ENCODE measurements at places on chromosomes 12 and 14. TPM values are rescaled to one million over a fixed set of nuclear protein-coding genes. Genes with fewer than 3 reads are reported as not detected.

GRCh38 chr12:115149685-115150378 lies 465.9 kb upstream of the TBX3 start:
- no peak for DNase-seq

- no peak for DNase-seq
Observed at GRCh38 chr12:49750027-49750995, 9.0 kb downstream of the TMBIM6 start.

- no peak for DNase-seq
Observed at GRCh38 chr12:113220593-113221180, 577 bp upstream of the TPCN1 start.

- no peak for DNase-seq
Observed at GRCh38 chr12:111440152-111440551, 34.4 kb downstream of the SH2B3 start.

GRCh38 chr14:90644882-90645281 lies 171.3 kb downstream of the TTC7B start:
- DNase-seq: no peak

DNA sequence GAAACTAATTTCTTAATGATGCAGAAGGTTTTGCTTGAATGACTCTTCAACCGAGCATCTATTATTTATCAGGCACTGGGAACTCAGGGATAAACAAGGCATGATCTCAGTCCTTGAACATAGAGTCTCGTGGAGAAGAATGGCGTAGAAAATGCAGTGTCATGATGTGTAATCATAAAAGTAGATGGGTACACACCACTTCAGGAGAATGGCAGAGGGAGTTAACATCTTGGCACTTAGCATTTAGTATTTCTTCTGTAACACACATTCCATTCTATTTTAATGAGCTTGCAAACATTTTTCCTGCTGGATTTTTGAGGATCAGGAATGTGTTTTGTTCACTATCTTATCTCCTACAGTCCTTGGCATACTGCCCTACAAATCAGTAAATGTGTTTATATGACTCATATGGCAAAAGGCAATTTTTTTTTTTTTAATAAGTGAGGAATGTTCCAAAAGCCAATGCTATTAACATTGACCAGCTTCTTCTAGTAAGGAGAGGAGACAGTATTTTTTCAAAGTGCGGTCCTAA lies 3.8 kb downstream of the TXNRD1 start:
- no peak for DNase-seq

DNA sequence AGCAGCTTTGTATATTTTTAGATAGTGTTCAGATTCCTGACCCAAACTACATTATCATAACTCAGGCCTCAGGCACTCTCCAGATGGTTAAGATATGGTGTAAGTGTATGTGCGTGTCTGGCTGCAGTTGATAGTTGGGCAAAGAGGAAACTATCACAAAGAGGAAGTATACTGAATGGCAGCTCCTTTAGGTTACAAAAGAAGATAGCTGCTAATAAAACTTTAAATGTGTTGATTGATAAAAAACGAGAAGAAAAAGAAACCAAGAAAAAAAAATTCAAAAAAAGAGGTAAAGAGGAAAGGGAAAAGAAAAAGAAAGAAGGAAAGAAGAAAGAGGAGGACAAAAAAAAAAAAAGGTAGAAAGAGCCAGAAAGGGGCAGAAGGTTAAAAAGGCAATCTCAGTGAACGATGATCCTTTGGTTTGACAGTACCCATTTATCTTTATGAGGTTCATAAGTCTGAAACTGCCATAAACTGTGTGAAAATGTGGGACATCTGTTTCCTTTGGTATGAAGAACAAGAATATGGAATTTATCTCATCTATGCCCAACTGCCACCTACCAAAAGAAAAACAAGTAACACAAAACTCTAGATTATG lies 42.2 kb downstream of the TAOK3 start:
- no peak for DNase-seq

DNA sequence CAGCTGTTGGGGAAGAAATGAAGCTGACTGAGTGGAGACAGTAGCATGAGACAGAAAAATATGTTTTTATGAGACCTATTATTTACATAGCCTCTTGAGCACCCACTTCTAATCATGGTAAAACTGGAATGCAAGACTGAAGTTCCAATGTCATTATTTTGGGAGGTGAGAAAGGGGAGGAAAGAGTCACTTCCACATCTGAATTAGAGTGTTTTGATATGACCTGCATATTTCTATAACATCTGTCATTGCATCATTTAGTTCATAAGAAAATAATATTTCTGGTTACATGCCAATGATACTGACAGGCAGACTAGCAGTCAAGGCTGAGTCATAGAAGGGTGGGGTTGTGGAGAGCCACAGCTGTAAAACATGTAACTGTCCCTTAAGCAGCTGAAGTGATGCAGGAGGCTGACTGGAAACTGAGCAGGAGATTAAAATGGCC lies 26.7 kb downstream of the NTN4 start:
- no peak for DNase-seq

DNA sequence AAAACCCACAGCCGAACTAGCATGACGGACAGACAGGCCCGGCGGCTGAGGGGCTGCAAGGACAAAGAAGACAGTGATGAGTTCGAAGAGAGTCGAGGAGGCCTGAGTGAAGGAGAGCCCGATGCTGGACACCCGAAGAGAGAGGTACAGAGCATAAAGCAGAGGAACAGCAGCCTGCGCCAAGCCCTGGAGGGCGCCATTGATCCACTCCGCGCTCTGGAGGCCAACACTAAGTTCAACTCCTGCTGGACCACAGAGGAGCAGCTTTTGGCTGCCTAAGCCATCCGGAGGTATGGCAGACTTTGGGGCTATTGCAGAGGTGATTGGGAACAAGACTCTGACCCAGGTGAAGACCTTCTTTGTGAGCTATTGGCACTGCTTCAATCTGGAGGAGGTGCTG lies 7.8 kb upstream of the PLXNC1 start:
- no peak for DNase-seq

GRCh38 chr14:98334186-98334585 lies 937.8 kb downstream of the BCL11B start:
- no peak for DNase-seq

DNA sequence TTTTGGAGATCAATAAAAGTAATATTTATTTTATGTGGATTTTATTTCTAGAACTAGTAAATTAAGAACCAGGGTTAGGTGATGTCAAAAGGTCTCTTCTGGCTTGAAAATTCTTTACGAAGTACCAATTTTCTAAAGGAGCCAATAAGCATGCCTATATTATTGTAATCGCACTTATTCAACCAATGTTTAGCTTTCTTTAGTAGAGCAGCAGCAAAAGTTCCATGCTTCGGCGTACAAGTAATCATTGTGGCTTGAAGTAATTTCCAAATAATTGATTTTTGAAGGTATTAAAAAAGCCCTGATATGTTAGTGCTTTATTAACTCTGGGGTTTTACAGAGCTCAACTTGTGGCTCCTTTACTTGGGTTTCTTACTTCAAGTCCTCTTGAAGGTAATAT lies 3.4 kb downstream of the RMST start:
- DNase-seq: no peak

DNA sequence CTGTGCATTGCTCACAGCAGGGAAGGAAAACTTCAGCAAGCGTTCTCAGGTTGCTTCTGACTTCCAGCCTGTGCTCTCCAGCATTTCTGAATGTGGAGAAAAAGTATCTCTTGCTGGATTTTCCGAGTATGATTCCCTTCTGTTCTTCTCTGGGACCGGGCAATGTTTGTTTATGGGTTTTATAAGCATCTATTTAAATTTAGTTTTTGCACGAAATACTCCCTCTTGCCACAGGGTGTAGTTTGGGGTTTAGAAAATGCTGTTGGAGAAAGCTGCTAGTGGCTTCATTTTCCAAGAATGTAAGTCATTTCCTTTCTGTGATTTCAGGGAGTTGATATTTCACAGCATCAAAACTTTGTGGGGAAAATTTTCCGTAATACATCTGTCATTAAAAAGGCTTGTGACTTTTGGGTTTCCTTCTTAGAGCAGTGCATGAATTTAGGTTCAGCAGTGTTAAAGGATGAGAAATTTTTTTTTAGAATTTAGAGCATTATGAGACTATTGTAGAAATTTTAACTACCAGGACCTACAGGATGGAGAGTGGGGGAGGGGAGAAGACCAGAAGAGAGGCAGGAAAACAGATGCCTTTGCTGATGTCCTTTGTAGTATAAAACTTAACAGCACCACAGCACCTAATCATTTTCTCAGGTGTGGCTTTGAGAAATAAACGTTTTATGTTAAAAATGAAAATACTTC lies 1.5 kb downstream of the FRMD6 start:
- DNase-seq: peak; percentile 66

GRCh38 chr12:81359736-81360135 lies 281.9 kb downstream of the ACSS3 start:
- no peak for DNase-seq

GRCh38 chr14:103067231-103067954 lies 10.0 kb upstream of the CDC42BPB start:
- DNase-seq: no peak

TSPAN31 gene
- polyA plus RNA-seq: 103 TPM

PRKAB1 gene
- polyA plus RNA-seq: 86.2 TPM

SOX5 gene
- polyA plus RNA-seq: 7.1 TPM

PCED1B gene
- 4.2 TPM for polyA plus RNA-seq

MYH6 gene
- 0.13 TPM for polyA plus RNA-seq

TMEM30B gene
- polyA plus RNA-seq: 11.3 TPM

All from left kidney (tissue), 8 donors.